ENCODE measurements at places on chromosomes 12 and 14.
A peak's percentile ranks its signal among the peaks of the same experiment; 100 is the strongest.

GRCh38 chr14:75860561-75861160, 121.1 kb downstream of the TGFB3 start:
- DNase-seq = no peak

GRCh38 chr12:115323223-115323905, 639.4 kb upstream of the TBX3 start:
- DNase-seq = peak; percentile 92

DNA sequence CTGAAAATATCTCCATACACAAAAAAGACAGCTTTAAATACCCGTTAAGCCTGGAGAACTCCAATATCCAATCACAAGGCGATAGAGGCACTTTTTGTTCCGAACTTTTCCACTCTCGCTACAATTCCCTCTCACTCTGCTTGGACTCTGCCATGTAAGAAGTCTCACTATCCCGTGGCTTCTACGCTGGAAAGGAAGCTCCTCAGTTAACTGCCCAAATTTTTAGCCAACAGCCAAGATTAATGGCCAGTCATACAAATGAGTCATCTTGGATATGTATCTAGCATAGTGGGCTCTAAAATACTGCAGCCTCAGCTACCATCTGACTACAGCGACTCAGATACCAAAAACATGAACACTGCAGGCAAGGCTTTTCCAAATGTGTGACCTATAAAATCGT, 45.5 kb upstream of the RERGL start:
- DNase-seq = peak; percentile 22

DNA sequence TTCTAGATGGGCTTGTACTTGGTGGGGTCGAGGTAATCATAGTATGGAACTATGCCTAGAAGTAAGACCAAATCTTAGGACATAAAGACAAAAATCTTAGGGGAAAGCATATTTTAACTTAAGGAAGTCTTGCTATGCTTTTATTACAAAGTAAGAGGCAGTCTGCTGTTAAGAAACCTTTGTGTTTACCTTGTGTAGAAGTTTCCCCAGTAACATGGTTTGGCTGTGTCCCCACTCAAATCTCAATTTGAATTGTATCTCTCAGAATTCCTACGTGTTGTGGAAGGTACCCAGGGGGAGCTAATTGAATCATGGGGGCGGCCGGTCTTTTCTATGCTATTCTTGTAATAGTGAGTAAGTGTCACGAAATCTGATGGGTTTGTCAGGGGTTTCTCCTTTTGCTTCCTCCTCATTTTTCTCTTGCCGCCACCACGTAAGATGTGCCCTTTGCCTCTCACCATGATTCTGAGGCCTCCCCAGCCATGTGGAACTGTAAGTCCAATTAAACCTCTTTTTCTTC, 162.5 kb upstream of the ABCD2 start:
- no peak for DNase-seq

DNA sequence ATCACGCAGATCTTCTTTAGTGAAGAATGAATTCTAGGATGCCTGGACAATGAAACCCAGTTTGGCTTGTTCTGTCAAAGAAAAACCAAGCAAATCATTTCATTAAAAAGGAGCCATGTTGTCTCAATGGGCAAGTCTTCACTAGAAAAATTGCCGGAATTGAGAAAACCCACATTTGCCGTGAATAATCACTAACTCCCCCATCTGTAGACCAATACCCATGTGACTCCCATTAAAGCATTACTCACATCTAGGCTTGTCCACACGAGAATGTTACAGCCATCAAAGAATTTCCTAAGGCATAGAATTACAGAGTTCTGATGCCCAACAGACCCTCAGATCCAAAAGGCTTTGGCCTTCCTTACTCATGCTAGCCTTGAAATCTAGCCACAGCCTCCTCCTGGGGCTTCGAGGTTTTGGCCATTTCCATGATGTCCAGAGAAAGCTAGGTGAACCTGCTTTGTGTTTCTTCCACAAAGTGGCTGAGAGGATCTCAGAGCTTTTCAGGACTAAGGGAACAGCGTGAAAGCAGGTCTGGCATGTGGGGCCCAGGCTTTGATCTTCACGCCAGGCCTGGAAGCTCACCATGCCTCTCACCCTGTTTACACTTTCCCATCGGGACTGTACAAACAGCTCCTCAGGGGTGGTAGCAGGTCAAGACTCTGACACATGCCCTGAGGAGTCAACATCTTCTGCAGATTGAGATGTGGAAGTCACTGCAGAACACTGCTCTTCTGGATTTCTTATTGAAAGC, 12.1 kb downstream of the SLC7A8 start:
- DNase-seq = peak; percentile 86

- DNase-seq = peak; percentile 76
Measured at GRCh38 chr12:78886719-78887407, 22.3 kb downstream of the SYT1 start.

DNA sequence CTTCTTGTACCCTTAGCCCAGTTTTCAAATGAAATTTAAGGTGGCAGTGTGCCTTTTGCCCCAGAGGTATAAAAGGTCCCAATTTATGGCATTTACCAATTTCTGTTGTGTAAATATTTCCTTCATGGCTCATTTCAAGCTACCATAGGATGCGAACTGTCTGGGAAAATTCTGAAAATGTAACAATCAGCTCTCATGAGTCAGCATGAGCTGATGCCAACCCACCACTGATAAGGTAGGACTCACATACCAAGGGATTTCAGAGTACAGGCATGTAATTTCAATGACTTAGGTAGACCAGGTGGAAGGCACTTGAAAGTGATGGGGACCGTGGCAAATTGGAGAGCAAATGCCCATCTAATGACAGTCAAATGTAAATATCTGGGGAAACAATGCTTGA, 169.5 kb downstream of the TTC8 start:
- peak; percentile 15 for DNase-seq

DNA sequence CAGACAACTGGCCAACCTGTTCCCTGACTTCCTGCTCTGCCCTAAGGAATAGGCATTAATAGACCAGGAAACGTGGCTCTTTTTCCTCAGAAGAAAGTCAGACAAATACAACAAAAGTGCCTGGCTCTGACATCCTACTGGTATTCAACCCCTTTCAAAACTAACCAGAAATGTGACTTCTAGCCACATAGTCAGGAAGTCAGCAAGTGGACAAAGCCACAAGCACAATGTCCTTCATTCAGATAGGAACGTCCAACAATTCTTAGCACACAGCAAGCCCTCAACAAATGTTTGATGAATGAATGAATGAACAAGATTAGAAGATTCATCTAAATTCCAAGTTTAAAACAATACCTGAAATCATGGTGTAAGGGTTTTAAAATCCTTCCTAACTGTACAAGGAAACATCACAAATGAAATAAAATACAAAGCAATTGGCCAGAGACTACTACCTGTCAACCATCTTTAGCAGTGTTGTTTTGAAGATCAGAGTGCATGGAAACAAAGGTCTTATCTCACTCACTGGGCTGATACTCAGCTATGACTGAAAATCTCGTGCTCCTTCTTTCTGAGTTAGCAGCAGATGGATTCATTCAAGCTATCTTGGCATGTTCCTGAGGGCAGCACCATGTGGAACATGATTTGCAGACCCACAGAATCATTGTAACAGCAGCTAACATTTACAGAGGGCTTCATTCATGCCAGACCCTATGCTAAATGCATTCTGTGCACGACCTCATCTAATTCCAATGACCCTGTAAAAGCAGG, 16.5 kb downstream of the APPL2 start:
- peak; percentile 49 for DNase-seq

DNA sequence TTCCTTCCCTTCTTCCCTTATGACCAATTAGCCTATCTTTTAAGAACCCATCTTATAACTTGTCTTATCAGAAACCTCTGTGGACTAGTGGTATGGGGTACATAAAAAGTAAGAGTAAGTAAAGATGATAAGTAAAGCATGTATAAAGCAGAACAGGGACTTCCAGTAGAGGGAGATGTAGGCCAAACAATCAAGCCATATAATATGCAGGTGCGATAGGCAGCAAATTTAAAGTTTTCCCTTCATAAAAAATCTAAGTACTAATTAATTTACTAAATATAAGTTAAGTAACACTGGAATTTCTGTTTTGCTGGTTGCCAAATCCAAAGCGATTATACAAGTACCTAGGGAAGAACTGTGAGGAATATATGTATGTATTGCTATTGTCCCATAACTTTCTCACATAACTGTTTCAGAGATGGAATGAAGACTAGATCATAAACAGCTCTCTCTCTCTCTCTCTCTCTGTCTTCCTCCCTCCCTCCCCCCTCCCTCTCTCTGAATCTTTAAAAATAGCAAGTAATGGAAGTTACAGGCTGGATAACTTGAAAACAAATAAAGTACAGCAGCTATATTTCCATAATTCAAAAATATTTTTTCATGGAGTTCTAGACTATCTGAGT, 25.7 kb downstream of the METTL25 start:
- peak; percentile 10 for DNase-seq

DNA sequence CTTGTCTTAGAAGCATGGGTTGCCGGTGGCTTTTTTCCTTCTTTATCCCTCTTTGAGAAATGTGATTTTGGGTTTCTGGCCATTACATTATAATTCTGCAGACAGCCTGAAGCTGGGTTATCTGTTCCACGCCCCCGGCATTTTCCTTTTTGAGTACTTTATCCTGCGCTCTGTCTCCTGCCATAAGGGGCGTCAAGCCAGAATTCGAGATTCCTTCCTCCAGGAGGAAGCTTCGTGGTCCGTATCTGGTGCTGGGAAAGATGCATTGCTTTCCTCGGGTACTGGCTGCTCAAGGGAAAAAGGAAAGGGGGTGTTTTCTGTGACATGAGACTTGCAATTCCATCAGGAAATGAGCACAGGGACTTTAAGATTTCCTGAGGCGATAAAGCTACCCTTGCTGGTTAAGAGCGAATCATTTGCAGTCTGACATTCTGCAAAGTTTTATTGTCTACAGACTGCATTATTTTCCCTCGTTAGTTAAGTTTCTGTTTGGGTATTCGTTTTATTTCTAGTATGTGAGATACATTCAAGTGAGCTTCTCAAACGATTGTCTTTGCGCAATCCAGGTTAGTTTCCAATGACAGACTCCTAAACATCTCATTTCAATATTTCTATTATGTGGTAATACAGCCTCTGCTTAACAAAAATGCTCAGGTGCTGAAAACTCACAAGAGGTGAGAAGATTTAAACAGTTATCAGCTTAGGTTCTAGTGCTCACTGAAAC, 694 bp downstream of the AKAP5 start:
- DNase-seq = peak; percentile 51

- peak; percentile 98 for DNase-seq
Measured at GRCh38 chr14:52313903-52314594, at the start of gene PTGER2. TSS of gene PTGER2 (plus strand) at chr14:52314312. CDS start at chr14:52314549, 237 bp downstream.

GRCh38 chr12:4289998-4290790, 16.6 kb downstream of the CCND2 start:
- no peak for DNase-seq

DNA sequence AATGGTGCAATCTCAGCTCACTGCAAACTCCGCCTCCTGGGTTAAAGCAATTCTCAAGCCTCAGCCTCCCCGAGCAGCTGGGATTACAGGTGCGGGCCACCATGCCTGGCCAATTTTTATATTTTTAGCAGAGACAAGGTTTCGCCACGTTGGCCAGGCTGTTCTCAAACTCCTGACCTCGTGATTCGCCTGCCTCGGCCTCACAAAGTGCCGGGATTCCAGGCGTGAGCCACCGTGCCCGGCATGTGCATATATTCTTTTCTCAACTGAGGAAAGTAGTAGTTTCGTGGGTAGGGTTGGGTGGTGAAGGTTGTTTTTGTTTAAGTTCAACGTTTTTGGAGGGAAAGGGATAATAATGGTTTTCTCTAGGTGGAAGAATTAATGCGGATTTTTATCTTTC, 94.2 kb upstream of the CEP83 start:
- no peak for DNase-seq

DNA sequence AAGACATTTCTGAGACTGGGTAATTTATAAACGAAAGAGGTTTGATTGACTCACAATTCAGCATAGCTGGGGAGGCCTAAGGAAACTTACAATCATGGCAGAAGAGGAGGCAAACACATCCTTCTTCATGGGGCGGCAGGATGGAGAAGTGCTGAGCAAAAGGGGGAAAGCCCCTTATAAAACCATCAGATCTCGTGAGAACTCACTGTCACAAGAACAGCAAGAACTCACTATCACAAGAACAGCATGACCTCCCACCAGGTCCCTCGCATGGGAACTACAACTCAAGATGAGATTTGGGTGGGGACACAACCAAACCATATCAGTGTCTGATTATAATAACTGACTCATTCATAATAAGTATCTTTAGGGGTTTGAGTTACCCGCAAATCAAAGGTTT, 6.4 kb downstream of the SLC39A9 start:
- DNase-seq = no peak

DNA sequence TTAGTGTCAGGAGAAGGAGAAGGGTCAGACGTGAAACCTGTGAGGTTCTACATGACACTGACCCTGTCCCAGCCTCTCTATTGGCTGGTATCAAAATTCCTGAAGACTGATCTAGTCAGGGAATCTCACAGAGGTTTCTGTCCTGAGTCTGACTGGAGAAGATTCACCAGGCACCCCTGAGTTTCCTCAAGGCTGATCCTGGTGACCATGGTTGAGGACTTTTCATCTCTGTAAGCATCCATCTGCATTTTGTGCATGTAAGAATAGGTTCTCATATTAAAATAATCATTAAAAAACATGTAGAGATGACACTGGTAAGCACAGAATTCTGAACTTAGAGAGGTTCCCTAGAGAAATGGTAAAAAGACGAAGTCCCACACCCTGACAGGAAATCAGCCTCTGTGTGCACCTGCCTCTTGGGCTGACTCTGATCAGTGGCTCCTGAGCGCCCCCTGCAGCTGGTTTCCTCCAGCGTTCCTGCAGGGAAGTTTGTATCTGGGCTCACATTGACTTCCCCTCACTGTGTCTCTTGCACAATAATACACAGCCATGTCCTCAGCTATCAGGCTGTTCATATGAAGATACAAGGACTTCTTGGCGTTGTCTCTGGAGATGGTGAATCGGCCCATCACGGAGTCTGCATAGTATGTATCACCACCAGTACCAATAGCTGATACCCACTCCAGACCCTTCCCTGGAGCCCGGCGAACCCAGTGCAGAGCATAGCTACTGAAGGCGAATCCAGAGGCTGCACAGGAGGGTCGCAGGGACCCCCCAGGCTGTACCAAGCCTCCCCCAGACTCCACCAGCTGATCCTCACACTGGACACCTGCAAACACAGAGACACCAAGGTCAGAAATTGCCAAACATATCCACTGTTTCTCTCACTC, 991.9 kb downstream of the TMEM121 start:
- no peak for DNase-seq

DNA sequence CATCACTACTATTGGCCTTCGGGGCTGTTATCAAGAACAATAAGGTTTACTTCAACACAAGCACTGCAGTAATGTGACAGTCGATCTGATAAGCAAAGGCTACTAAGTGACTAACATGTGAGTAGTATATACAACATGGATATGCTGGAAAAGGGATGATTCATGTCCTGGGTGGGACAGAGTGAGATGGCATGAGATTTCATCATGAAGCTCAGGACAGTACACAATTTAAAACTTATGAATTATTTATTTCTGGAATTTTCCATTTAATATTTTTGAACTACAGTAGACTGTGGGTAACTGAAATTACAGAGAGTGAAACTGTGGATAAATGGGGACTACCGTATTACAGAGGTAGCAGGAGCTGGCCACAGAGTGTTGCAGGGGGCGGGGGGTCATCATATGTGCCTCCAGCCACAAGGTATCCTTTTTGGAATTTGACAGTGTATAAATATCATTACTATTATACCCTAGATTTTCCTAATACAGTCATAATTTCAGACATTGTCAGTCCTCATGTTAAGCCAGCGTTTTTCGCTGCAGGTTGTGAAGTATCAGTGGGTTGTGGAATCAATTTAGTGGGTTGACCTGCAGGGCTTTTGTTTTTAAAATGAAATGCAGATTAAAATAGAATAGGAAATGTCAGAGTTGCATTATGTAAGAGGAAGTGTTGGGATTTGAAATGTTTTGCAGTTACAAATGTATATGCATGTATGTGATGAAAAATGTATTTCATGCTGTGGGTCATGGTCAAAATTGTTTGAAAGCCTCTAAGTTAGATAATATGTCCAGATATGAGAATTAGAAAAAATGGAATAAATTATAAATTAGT, 148.0 kb upstream of the NUDT4 start:
- peak; percentile 95 for DNase-seq

Measured in foreskin fibroblast (primary cell).